Activated B cell treated with CpG ODN at 0.5 μM for 24 hours (primary cell): ENCODE measurements at places on chromosomes 12 and 14.

DNA sequence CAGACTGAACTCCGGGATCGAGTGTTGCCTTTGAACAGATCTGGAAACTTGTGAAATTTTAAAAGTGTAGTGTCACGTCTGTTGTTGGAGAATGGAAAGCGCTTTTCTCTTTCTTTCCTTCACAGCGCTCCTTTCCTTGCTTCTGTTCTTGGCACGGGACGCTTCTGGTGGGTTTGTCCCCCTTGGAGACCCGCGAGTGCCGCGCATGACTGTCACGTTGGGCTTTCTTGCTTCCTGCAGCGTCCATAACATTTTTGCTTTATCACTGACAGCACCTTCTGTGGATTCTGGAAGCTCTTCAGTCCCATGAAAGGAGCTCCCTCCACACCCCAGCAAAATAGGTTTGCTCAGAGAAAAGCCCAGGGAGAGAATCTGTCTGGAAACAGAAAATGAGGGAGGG lies 193.0 kb upstream of the TMEM132C start:
- no peak for DNase-seq

GRCh38 chr12:116996621-116997020 lies 85.9 kb downstream of the FBXW8 start:
- no peak for DNase-seq

GRCh38 chr14:91376547-91377477 lies 40.8 kb downstream of the CCDC88C start:
- no peak for DNase-seq

- no peak for DNase-seq
Measured at GRCh38 chr12:91577586-91578539, 395.2 kb upstream of the DCN start.

- no peak for DNase-seq
Measured at GRCh38 chr12:103627189-103627855, 40.2 kb downstream of the STAB2 start.

- no peak for DNase-seq
Measured at GRCh38 chr12:26723379-26724308, 109.3 kb downstream of the ITPR2 start.

GRCh38 chr12:75526655-75527511 lies 15.5 kb upstream of the KRR1 start:
- DNase-seq = no peak

DNA sequence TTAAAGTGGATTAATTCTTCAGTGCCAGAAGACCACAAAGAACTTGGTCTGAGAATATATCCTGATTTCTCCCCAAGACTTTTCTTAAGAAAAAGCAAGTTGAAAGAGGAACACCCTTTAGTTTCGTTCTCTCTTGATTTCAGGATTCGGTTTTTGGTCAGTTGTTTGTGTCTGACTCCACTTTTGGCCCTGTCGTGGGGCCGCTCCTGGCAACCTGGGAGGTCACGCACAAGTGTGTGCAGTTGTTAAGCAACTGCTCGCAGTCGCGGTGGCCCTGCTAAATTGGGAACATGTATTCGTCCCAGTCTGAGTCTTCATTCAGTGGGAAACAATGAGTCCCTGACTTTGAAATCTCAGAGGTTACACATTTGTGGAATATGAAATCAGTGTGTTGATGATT lies 68.7 kb downstream of the RGS6 start:
- no peak for DNase-seq

DNA sequence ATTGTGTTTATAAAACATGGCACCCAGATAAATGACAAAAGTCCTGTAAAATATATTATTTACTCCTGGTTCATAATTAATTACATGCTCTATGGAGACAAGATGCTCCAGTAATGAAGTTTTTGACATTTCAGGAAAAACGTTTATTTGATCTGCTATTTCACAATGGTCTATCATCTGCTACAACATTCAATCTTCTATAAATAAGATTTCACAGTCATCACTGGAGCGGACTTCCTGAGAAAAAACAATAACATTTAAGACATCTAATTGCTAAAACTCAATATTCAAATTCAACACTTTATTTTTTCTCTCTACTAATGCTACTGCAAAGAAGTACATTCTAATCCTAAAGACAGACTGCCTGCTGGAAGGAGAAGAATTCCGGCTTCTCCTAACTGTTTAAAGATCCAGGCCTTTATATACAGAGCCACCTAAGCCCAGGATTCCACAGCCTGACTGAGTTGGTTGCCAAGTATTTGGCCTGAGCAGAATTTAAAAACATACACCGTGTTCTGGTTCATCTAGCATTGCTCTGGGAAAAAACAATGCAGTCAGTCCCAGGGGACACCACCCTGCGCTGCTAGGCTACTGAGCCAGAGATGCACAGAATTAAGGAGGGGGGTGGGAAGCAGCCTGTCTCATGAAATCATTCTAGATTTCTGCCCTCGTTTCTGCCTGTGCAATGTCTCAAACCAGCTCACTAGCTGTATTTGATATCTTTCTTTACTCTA lies 58.0 kb downstream of the TMTC1 start:
- no peak for DNase-seq

DNA sequence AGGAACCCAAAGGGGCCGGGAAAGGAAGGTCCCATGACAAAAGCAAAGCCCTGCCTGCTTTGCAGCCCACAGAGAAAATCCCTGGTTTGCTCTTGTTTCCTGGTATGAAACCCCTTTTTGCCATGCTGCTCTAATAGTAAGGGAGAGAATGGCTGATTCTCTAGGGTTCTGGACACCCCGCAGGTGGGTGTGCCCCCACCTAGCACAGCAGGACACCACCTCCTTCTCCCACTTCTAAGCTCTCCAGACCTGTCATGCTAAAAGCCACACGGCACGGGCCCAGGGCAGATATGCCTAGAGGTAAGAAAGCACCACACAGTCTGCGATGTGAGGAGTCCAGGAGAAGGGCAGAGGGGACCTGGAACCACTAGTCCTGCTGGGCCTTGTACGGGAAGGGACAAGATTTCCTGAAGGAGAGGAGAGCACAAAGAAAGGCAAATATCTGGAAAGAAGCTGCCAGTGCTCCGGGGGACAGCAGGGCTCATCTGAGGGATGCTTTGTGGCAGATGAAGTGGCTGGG lies 113.3 kb downstream of the BCL11B start:
- DNase-seq = no peak

- no peak for DNase-seq
Measured at GRCh38 chr14:92553438-92553837, 39.9 kb downstream of the RIN3 start.

DNA sequence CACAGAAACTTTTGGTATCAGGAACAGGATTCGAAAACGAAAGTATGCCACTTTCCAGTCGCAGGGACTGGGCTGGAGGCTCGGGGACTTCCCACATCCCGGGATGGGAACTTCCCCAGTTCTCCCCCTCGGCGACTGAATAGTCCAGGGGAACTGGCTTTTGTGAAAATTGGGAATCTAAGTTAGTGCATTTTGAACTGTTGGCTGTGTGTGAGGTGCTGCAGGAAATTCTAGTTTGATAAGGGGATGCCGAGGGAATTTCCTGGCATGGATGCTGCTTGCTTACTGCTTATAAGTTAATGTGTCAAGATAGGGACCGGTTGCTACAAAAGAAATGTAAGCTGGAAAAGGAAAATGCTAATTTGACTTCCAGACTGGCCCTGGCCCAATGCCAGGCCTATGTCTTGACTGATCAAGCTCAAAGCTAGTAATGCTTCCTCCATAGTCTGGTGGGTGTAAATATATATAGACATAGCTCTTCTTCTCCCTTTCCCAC lies 73.4 kb upstream of the EIF5 start:
- DNase-seq = no peak

- DNase-seq = no peak
Measured at GRCh38 chr14:27391331-27391730, 793.5 kb upstream of the NOVA1 start.

DNA sequence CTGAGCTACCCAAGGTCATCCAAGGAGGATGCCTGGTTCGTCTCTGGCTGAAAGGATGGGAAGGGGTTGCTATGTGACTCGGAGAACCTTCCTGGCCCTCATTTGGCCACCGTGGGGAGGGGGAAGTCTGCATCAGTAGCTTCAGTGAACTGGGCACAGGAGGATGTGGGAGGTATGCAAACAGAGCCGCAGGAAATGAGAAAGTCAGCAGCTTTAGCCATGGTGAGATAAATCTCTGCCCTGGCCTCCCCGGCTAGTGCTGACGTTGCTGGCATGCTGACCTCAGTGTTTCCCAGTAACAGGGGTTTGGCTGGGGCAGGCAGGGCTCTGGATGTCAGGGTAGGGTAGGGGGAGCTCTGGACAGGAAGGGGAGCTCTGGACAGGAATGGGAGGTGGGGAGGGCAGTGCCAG lies 2.3 kb upstream of the CEBPE start:
- DNase-seq = peak; percentile 25

- no peak for DNase-seq
Measured at GRCh38 chr12:27573972-27574371, 50.0 kb downstream of the PPFIBP1 start.

DNA sequence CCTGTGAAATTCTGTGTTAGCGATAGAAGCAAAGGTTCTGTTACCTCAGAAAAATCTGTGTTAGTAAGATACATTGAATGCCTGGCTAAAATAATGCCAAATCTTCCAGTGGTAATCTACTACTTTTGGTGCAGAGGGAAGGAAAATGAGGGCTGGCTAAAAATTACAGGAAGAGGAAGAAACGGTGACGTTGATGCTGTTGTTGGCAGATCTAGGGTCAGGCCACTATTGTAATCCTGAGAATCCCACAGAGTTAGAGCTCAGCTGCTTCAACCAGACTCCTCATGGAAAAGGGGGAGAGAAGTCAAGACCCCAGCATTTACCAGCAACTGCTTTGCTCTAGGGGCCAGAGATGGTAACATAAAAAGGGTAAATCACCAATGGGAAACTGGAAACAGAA lies 145.1 kb downstream of the PPM1H start:
- no peak for DNase-seq

- no peak for DNase-seq
Measured at GRCh38 chr12:114420944-114421335, 15.0 kb upstream of the TBX5 start.
